ENCODE measurements at places on chromosomes 4 and X. TPM values are rescaled to one million over a fixed set of nuclear protein-coding genes. Genes with fewer than 3 reads are reported as not detected.
A peak's percentile ranks its signal among the peaks of the same experiment; 100 is the strongest.

GRCh38 chr4:19857380-19857779 is 394.3 kb upstream of the SLIT2 start:
- no peak for DNase-seq
- H3K36me3 ChIP-seq: no peaks in the 10 kb centered on the region
- H3K4me3 ChIP-seq: no peak overlapping the region
- H3K27me3 ChIP-seq: no peaks in the 10 kb centered on the region
- H3K27ac ChIP-seq: no peak overlapping the region
- no peaks in the 10 kb centered on the region for H3K4me1 ChIP-seq

PRKG2 gene
- polyA plus RNA-seq: 2.4 TPM

GRCh38 chrX:154443992-154444754 is at the start of gene FAM50A:
Gene FAM50A (plus strand): TSS chrX:154444141. CDS start chrX:154444236, 95 bp downstream.
- peaks cover 13% of the 10 kb centered on the region for H3K4me1 ChIP-seq
- no peaks in the 10 kb centered on the region for H3K27me3 ChIP-seq
- DNase-seq: no peak
- no peaks in the 10 kb centered on the region for H3K36me3 ChIP-seq
- H3K27ac ChIP-seq: peak within 1 kb of the TSS; percentile 67

UGT2B17 gene
- 0.54 TPM for polyA plus RNA-seq

GRCh38 chr4:152571296-152571695 is 35.4 kb upstream of the FBXW7 start:
- no peak for DNase-seq
- no peaks in the 10 kb centered on the region for H3K4me1 ChIP-seq
- H3K4me3 ChIP-seq: no peak overlapping the region
- H3K36me3 ChIP-seq: no peaks in the 10 kb centered on the region
- no peak overlapping the region for H3K27ac ChIP-seq

FGF13 gene
- polyA plus RNA-seq: 13.7 TPM

DNA sequence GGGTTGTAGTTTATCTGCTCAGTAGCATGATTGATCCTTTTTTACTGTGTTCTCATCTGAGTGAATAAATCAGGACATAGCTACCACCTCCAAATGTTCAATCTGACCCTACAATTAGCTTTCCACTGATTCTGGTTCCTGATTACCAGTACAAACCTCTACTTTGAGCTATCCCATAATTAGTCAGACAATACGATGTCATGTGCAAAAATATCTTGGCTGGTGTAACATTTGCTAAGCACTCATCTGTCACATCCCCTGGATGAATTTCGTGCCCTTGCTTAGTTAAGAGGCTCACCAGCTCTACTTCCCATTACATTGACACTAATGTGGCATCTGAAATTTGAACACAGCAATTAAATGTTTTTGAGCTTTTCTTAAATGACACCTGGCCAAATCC is 1101.0 kb upstream of the PCDH7 start:
- H3K4me1 ChIP-seq: no peaks in the 10 kb centered on the region
- no peak for DNase-seq
- H3K4me3 ChIP-seq: no peak overlapping the region
- no peaks in the 10 kb centered on the region for H3K36me3 ChIP-seq

DNA sequence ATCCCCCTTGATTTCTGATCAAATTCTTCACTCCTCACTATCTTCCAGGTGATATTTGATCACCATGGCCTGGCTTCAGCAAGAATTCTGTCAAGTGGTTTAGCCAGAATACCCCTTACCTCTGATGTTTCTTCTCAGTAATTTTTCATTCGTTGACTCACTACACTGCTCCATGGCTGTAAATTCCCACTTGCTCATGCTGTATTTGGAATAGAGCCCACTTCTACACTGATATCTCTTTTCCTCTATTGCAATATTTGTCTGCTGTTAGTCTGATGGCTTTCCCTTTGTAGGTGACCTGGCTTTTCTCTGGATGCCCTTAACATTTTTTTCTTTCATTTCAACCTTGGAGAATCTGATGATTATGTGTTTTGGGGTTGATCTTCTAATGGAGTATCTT is 73.9 kb upstream of the DIPK2B start:
- no peaks in the 10 kb centered on the region for H3K27me3 ChIP-seq
- no peak overlapping the region for H3K27ac ChIP-seq
- no peak for DNase-seq
- H3K4me1 ChIP-seq: no peaks in the 10 kb centered on the region
- H3K4me3 ChIP-seq: no peak overlapping the region

DNA sequence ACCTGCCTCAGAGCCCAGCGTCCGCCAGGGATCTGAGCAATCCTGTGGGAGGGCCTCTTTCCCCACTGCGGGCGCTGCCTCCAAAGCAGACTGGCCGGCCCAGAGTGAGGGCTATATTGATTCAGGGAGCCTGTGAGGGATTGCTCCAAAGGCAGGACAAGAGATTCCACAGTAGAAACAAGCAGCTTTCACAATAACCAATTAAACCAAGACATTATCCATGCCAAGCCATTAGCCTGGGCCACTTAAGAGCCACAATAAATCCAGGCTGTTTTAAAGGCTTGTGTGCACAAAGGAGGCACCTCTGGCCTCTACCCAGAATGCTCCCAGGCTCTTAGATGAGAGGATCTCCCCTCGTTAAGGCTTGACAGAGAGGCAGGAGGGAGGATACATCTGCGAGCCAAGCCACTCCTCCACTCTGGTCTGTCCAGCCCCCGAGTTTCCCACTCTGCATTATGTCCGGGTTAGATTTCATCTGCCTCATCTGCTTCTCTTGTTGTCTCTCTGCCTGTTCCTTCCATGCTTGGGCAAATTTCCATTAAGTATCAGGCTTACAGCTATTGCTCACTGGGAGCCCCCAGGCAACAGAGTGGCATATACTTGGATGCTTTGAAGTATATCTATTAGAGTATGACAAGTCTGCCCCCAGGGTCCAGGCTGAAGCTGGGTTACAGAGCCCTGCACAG is 357.9 kb downstream of the UNC5C start:
- H3K36me3 ChIP-seq: no peaks in the 10 kb centered on the region
- DNase-seq: no peak
- no peak overlapping the region for H3K27ac ChIP-seq
- H3K4me3 ChIP-seq: no peak overlapping the region
- no peaks in the 10 kb centered on the region for H3K27me3 ChIP-seq
- no peaks in the 10 kb centered on the region for H3K4me1 ChIP-seq

DNA sequence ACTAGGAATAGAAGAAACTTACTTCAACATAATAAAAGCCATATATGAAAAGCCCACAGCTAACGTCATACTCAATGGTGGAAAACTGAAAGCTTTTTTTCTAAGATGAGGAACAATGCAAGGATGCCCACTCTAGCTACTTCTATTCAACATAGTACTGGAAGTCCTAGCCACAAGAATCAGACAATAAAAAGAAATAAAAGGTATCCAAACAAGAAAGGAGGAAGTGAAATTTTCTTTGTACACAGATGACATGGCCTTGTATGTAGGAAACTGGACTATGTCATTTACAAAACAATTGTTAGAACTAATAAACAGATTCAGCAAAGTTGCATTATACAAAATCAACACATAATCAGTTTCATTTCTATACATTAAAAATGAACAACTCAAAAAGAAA is 25.5 kb upstream of the NXT2 start:
- DNase-seq: no peak
- no peaks in the 10 kb centered on the region for H3K36me3 ChIP-seq
- no peak overlapping the region for H3K4me3 ChIP-seq
- no peaks in the 10 kb centered on the region for H3K27me3 ChIP-seq

- DNase-seq: no peak
- H3K4me1 ChIP-seq: no peaks in the 10 kb centered on the region
- H3K4me3 ChIP-seq: no peak overlapping the region
- no peaks in the 10 kb centered on the region for H3K27me3 ChIP-seq
- no peak overlapping the region for H3K27ac ChIP-seq
- H3K36me3 ChIP-seq: no peaks in the 10 kb centered on the region
Measured at GRCh38 chrX:10447564-10448214, 172.7 kb downstream of the MID1 start.

MAGEB1 gene
- not detected for polyA plus RNA-seq

CAPN6 gene
- 15.7 TPM for polyA plus RNA-seq

ZNF185 gene
- 20.6 TPM for polyA plus RNA-seq

DNA sequence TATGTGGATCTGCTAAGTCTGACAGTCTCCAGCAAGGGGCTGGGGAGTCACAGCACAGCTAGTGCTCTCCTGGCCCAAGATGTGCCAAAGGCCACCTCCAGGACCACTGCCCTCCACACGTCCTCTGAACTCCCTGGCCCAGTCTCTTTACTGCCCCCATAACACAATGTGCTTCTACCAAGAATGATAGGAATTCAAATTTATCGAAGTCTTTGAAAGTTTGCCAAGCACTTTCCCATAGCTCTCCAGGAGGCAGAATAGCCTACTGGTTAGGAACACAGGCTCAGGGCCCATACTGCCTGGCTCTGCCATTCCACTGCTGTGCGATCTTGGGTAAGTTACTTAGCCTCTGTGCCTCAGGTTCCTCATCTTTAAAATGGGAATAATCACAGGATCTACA is 86.7 kb downstream of the NHSL2 start:
- no peaks in the 10 kb centered on the region for H3K36me3 ChIP-seq
- H3K27ac ChIP-seq: no peak overlapping the region
- no peak for DNase-seq
- H3K27me3 ChIP-seq: no peaks in the 10 kb centered on the region

GRCh38 chr4:78691971-78692821 is 84.0 kb upstream of the BMP2K start:
- H3K27me3 ChIP-seq: no peaks in the 10 kb centered on the region
- H3K36me3 ChIP-seq: no peaks in the 10 kb centered on the region
- H3K4me3 ChIP-seq: no peak overlapping the region
- DNase-seq: no peak
- H3K4me1 ChIP-seq: no peaks in the 10 kb centered on the region

DNA sequence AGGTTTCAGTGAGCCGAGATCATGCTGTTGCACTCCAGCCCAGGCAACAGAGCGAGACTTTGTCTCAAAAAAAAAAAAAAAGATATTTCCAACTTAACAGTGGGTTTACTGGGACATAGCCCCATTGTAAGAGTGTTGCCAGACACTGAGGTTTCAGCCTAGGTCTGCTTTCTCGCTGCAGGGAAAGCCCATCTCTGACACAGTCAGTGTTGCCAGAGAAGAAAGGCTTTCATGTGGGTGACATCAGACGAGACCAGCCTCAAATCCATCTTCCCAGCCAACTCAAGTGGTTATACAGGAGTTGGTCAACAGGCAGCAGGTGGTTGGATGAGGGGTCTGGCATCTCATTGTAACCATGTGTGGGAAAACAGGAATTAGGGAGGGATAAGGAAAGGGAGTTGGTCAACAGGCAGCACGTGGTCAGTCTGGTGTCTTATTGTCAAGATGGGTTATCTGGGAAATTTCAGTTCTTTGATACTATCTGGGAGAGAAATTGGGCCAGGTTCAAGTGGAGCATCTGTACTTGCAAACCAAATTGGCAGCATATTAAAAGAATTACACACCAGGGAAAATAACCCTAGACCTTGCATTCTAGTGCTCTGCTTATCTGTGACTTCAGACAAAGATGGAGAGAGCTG is 41.1 kb downstream of the NELFA start:
- H3K27ac ChIP-seq: no peak overlapping the region
- no peaks in the 10 kb centered on the region for H3K4me1 ChIP-seq
- peaks cover 70% of the 10 kb centered on the region for H3K36me3 ChIP-seq
